HuH-7 (cell line): ENCODE measurements at places on chromosomes 13 and 19.

- no peak for DNase-seq
These were observed 4.3 kb downstream of the N4BP2L1 start for GRCh38 chr13:32423592-32423991.

GRCh38 chr13:62710787-62711186 is 1295.1 kb upstream of the PCDH20 start:
- DNase-seq: no peak

- DNase-seq: no peak
These were observed 149.5 kb upstream of the TSHZ3 start for GRCh38 chr19:31498781-31499180.

DNA sequence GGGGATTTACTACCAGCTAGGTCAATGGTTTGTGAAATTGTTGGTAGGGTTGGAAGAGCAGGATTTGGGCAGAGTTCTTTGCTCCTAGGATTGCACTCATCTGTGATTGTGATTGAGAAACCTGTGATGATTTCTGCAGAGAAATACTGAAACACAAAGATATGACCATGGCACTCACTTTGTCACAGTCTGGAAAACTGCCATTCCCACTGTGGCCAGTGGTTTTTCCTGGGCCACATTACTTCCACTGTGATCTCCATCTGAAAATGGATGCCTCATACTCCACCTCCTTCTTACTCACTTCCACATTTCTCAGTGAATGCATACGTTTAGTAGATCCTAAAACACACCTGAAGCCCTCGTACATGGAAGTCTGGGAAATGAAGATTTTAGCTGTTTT is 593.2 kb downstream of the LMO7 start:
- no peak for DNase-seq

- DNase-seq: no peak
These were observed 170.6 kb downstream of the KCTD12 start for GRCh38 chr13:76715621-76716020.

- no peak for DNase-seq
These were observed 48.7 kb upstream of the ITM2B start for GRCh38 chr13:48184260-48184659.

DNA sequence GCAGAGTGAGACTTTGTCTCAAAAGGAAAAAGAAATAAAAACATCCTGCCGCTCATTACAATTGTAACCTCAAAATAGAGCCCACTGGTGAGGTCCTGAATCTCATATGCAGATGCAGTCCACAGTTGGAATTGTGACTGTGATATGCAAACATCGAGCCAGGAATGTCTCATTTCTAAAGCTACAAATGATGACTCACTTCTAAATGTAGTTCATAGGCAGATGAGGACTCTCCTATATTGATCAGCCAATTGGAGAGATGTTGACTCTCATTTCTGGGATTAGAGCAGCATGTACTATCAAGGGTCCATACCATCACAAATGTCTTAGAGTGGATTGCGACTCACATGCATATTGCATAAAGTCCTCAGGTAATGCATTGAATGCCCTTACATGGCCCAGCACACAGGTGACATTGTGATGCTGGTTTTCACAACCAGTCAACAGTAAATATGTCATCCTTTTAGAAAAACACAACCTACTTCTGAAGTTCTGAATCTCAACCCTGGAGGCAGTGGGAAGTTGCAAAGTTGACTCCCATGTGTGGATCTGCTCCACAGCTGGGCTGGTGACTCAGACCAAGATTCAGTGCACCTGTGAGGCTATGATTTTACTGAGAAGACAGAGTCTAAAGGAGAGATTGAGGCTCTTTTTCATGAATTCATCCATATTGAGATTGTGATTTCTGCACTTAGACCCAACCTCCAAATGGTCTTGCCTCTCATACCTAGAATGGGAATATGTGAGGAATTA is 16.9 kb upstream of the ZNF254 start:
- DNase-seq: no peak

GRCh38 chr19:1163934-1164683 is 10.0 kb downstream of the SBNO2 start:
- DNase-seq: no peak

DNA sequence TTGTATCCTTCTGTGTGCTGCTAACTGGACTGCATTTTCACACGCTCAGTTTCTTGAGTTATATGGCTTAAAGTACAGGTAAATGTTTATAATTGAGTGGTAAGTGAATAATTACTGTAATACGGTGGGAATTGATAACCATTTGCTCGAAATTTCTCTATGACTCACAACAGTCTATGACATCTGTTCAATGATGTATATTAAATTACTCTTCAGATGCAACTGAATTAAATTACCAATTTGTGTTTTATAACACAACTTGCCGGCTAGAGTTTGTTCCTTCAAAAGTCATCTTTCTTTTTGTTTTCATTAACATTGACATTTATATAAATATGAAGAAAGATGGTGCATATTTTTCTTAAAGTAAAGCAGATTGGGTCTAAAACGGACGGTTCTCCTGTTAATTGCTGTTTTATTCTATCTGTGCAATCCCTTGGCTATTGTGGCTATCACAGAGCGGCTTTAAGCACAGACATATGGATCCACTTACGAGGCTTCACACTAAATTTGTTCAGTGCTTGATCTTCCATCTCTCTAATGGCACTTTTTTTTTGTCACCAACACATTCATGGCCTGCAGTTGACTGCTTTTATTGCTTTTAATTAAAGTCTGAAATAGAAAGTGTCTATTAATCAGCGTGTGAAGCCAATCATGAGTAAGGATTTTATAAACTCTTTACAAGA is 1291.6 kb upstream of the SLC10A2 start:
- no peak for DNase-seq
